Cardiac muscle cell (in vitro differentiated cells and primary cell): ENCODE measurements at places on chromosomes 6 and 20. TPM values are rescaled to one million over a fixed set of nuclear protein-coding genes. Genes with fewer than 3 reads are reported as not detected.

- no peak for DNase-seq
Observed at GRCh38 chr6:141445928-141446628, 686.6 kb upstream of the GJE1 start.

Gene TSPO2
- not detected in 2 replicates for total RNA-seq

- DNase-seq = peak; percentile 20
Observed at GRCh38 chr20:40896814-40897700, 131.6 kb upstream of the TOP1 start.

DNA sequence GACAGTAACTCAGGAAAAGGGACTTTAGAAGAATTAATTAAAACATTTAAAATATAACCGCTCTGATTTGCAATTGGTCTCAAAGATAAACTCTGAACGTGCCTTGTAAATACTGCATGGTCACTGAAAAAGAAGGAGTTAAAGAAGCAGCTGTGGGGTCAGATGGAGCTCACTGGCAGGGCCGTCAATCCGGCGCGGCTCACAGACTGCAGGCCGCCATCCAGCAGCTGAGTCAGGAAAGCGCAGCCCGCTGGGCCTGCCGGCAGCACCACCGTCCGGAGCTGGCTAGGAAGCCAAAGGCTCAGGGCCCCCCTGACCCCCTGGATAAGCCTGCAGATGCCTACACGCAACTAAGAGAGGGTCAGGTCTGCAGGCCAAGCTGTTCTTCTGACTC, 54.2 kb upstream of the FRMD1 start:
- DNase-seq = peak; percentile 78

- peak; percentile 85 for DNase-seq
Observed at GRCh38 chr6:41939176-41939847, 2.3 kb downstream of the CCND3 start.

GRCh38 chr6:84258866-84259265, 31.4 kb upstream of the CEP162 start:
- DNase-seq = no peak

Gene CD109
- total RNA-seq = 1.7 and 2.1 TPM in 2 replicates

Gene BTNL2
- total RNA-seq = not detected in 2 replicates

DNA sequence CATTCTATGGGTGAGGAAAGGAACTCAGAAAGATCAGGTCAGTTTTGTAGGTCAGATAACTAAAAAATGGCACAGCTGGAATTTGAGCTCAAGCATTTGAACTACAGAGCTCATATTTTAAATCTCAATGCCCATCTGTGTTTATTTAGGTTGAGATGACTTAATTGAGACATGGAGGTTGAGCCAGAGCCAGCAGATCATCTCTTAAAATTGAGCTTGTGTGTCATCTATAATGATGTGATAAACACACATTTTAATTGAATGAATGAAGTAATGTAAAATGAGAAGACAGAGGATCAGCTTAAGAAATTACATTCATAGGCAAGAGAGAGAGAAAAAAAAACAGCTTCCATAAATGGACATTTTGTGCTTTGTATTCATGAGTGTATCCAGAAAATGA, 3.7 kb downstream of the MANEA start:
- DNase-seq = no peak

DNA sequence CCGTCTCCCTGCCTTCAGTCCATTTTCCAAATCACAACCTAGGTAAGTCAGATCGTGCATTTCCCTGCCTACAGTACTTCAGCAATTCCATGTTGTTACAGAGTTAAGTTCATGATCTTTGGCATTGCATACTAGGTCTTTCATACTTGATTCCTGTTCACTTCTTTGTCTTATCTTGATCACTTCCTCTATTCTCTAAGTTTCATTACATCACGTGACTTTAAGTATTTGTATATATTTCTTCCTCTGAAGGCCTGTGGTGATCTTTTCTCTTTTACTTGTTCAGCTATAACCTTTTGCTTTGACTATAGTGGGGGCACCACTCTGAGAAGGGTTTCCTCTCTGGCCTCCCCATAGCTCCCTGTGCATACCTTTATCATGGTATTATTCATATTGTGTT, 100.2 kb downstream of the TRMT11 start:
- DNase-seq = no peak

- DNase-seq = peak; percentile 86
Observed at GRCh38 chr6:33430991-33431879, 11.4 kb downstream of the SYNGAP1 start.

DNA sequence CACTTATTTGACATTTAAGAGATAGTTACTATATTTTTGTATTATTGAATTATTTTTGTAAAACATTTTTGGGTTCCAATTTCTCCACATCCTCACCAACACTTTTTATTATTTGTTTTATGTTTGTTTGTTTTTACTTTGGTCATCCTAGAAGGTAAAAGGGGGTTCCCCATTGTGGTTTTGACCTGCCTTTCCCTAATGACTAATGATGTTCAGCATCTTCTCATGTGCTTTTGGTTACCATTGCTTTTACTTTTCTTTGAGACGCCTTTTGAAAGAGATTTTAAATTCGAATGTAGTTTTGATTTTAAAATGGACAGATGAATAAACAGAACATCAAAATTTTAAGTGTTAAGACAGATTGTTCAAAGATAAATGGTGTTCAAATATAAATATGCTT, 46.9 kb downstream of the AK9 start:
- no peak for DNase-seq

- no peak for DNase-seq
Observed at GRCh38 chr6:119449331-119450156, 100.0 kb upstream of the MAN1A1 start.

Gene KATNA1
- 11.5 and 16.1 TPM in 2 replicates for total RNA-seq

GRCh38 chr20:14780508-14780907, 443.1 kb upstream of the FLRT3 start:
- DNase-seq = no peak
